ENCODE measurements at places on chromosomes 1 and 21. TPM values are rescaled to one million over a fixed set of nuclear protein-coding genes. Genes with fewer than 3 reads are reported as not detected.

RHCE gene
- 0.17 TPM for total RNA-seq

LCE1C gene
- not detected for total RNA-seq

DNA sequence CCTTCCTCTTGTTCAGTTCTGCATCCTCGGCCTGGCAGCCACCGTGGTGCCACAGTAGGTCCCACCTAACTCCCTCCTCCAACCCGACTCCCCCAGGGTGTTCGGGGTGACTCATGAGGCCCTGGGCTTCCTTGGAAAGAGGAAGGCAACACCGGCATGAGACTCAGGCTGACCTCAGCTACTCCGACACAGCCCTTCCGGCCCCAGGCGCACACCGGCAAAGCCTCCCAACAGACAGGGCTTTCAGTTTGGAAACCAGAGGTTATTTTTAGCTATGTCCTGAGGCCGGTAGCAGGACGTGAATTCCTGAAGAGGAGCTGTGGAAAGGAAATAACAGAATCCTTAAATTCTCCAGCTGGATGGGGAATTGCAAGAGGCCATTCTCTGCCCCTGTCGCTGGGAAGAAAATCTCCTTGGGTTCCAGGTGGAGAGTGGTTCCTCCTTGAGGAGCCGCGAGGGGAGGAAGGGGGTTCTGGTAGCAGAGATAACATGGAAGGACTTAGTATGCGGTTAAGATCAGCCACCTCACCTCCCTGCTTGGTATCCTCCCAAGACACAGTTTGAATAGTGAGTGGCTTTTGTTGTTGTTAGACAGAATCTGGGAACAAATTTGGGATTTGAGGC, 24.4 kb downstream of the PLXNA2 start:
- no peak for DNase-seq

- no peak for DNase-seq
These were observed 139.0 kb downstream of the CAMTA1 start for GRCh38 chr1:6923955-6924881.

- no peak for DNase-seq
These were observed 91.2 kb upstream of the FAM78B start for GRCh38 chr1:166258017-166258416.

SRGAP2C gene
- 26.3 TPM for total RNA-seq

DNA sequence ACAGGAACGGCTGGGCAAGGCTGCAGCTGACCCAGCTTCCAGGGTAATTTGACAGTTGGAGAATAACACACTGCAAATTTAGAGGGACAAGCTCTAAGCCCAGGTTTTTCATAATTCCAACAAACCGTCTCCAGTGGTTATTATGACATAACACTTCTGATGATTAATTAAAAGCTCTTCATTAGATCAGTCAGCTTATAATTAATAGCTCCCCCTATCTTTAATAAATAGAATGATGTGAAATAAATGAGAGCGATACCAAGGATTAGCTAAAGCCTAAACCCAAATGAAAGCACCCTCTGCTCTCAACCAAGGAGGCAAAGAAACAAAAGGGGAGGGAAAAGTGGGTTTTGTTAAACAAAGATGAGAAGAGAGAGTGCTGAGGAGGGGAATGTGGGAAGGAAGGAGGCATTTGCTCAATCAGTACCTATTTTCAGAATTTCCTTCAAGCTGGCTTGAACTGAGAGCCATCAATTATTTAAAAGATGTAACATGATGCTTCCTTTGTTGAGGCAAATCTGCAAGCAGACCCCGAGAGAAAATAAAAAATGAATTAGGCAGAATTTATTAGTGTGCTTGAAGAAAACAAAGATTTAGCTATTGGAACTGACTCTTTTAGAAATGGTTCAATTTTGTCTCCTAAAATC, 221.8 kb upstream of the ESRRG start:
- DNase-seq: no peak

SFN gene
- 1.4 TPM for total RNA-seq

PRUNE1 gene
- 23.2 TPM for total RNA-seq

WNT2B gene
- total RNA-seq: 0.22 TPM

DNA sequence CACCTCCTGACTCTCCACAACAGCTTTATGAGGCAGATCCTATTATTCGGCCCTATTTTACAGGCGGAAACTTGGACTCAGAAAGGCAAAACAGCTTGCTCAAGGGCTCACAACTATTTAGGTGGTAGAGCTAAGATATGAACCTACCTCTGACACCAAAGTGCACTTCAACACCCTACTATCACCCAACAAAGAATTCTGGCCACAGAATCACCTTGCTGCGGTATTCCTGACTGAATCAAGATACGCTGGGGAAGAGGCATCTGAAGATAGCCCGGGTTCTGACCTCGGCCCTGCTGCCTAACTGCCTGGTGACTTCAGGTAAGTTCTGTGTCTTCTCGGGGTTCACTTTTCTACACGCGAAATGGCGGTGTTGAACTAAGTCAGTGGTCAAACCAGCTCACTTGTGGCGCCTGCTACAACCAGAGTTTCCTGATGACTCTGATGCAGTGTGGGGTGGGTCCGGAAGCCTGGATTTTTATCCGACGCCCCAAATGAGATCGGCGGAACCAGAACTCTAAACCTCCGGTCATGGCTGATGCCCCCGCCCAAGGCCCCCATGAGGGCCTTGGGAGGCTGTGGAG, 608 bp downstream of the PEF1 start:
- no peak for DNase-seq

IKBKE gene
- 83.5 TPM for total RNA-seq

- no peak for DNase-seq
These were observed 35.3 kb upstream of the NEK2 start for GRCh38 chr1:211710566-211711314.

DNA sequence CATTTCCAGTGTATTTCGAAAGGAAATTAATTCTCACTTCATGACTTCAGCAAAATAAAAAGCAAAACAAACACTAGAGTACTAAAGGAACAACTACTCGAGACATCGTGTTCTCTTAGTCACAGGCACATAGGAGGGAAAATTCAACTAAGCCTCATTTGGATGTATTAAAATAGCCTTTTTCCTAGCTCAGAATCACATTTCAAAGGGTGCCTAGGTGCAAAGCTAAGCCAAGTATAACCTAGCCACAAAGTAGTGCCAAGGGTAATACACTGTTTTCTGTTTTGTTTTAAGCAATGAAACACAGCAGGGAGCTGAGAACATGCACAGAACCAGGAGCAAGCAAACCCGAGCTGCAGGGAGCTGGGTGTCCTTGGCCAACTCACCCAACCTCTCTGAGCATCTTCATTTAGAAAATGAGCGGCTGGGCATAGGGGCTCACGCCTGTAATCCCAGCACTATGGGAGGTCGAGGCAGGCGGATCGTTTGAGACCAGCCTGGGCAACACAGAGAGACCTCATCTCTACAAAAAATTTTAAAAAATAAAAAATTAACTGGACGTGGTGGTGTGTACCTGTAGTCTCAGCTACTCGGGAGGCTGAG, 26.6 kb upstream of the ACBD6 start:
- no peak for DNase-seq

CCT8 gene
- 184 TPM for total RNA-seq
